ENCODE measurements at places on chromosomes 6 and 20.

DNA sequence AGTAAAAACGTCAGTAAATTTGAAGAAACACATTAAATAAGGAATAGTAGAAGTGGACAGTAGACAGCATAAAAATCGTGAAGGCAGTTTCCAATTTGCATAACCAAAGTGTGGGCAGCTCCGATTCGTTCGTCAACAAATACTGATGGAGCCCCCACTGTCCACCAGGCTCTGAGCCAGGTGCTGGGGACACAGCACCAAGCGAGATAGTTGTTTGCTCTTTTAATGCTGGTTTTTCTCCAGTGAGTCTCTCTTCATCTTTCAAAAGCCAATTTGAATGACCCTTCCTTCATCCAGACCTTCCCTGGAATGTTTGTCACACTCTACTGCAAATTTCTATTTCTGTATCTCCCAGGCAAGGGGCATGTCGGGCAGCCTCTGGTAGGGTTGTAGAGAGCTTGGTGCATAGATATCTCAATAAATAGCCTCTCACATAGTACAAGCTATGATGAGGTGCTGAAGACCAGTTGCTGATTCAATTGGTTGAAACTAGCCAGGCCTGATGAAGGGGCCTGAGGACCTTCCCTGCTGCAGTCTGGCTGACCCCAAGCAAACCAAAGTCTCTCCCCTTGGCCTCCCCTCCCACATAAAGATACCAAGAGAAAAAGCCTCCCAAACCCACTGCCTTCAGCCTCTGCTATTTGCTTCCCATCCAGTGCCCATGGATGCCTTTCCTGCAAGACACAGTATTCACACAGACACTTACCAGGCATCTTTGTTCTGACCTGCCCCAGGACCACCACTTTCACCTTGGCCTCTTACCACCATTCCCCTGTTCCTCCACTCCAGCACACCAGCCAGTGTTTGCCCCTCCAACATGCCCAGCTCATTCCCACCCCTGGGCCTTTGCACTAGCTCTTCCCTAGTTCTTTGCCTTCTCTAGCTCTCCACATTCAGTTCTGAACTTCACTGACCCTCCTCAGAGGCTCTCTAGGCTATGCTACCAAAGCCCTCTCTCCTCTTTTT, 125.2 kb downstream of the CEBPB start:
- DNase-seq, result no peak

GRCh38 chr6:22372922-22373321, 76.1 kb upstream of the PRL start:
- no peak for DNase-seq

GRCh38 chr6:137490961-137491360, 3.2 kb downstream of the OLIG3 start:
- no peak for DNase-seq

DNA sequence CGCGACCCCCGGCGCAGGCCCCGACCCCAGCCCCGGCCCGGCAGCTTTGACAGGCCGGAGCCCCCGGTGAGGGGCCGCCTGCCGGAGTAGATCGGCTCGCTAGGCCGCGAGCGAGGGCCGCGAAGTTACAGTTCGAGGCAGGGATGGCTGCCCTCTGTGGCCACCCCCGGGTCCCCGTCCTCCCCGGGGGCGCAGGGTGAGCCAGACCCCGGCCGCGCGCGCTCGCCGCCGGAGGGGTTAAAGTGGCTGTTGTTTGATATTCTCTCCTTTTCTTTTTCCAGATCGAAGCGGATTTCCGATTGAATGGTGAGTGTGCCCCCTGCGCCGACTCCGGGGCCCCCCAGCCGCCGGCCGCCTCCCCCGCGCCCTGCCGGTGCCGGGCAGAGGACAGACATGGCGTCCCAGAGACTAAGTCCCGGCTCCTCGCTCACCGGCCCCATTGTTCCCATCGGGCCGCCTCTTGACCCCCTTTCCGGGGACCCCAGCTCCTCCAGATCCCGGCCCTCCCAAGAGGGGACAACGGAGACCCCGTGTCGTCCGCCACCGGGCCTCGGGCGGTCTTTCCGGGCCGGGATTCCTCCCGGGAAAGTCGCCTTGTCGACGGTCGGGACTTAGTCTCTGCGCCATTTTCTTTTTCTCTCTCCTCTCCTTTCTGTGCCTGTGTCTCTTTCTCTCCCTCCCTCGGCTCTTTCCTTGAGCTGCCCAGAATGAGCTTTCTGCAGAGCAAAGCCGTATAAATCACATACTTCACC, 704 bp downstream of the TOP1 start:
- DNase-seq, result no peak

GRCh38 chr6:3446184-3446583, 10.7 kb downstream of the SLC22A23 start:
- no peak for DNase-seq

DNA sequence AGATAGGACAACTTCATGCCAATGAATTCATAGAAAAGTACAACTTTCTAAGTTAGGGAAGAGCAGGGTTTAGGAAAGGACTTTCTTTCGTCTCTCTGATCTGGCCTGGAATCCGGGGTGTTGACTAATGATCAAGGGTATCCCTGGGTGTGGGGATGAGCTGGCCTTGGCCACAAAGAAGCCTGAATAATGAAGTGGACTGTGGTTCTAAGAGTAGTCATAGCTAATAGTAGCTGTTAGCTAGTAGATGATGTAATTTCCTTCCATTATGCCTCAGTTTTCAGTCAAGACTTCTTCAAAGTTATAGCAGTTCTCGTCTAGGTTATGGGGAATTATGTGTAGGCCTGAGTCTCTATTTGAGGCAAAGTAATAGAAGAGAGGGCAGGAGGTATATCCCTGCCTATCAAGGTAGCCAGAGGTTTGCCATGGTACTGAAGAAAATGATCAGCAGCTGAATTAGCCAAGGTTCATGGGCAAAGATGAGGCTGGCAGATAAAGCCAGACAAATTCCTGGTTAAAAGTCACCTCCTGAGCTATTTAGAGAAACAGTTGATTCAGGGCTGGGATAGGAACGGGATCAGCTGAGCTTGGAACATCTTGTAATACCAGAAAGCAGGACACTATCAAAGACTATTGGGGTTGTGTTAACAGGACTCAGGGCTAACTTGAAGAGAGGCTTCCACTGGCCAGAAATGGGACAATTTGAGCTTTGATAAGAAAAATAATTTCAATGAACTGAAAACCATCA, 18.7 kb upstream of the TRPC4AP start:
- DNase-seq, result no peak

- no peak for DNase-seq
These were observed 128.9 kb upstream of the PROKR2 start for GRCh38 chr20:5445611-5446010.

DNA sequence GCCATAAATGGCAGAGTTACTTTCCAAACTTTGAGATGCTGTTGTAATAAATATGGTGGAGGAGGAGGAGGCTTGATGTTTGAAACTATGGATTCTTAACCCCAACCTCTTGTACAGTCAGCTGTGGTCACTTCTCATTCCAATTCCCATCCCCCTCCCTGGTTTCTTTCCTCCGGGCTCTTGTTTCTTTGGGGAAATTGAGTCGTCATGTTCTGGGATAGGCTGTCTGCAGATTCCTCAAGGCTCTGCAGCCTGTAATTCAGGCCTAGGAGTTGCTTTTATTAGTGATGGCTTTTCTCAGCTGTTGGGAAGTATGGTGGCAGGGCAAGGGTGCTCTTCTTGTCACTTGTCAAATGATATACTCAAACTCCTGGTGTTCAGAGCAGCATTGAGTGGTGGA, 2.6 kb downstream of the PTK7 start:
- no peak for DNase-seq

GRCh38 chr6:163984124-163984936, 569.8 kb downstream of the QKI start:
- no peak for DNase-seq

DNA sequence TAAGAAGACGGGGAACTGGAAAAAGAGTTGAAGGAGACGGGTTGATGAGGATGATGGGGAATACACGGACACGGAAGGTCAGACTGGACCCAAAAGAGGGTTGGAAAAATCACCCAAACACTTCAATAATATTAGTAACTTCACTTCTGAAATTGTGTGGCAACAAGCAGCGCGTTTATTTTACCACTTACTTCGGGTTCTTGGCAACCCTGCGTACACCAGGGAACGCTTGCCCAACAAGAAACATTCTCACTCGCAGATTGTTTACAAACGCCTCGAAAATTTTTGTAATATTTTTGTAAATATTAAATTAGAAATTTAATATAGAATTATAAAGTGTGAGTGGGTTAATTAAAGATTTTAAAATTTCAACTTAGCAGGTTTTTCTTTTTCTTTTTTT, 99.5 kb downstream of the CEBPB start:
- no peak for DNase-seq

- peak; percentile 76 for DNase-seq
These were observed 29.7 kb downstream of the CHMP4B start for GRCh38 chr20:33840759-33841435.

DNA sequence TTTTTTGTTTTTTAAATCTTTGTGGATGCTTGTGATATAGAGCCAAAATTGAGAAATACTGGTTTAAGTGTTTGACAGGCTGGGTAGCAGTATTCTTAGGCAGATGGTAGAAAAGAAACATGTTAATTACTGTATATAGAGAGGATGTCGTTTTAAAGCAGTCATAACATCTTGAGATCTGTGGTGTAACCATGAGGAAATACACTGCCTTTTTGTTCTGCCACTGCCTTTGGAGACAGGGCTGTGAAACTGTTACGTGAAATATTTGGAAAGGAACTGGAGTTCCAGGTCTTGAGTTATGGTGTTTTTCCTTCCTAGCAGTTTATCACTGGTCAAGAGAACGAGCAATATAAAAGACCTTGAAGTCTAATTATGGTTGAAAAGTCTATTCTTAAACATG, 19.5 kb downstream of the STXBP5 start:
- DNase-seq, result no peak

GRCh38 chr6:19432966-19433498, 404.1 kb upstream of the ID4 start:
- no peak for DNase-seq

DNA sequence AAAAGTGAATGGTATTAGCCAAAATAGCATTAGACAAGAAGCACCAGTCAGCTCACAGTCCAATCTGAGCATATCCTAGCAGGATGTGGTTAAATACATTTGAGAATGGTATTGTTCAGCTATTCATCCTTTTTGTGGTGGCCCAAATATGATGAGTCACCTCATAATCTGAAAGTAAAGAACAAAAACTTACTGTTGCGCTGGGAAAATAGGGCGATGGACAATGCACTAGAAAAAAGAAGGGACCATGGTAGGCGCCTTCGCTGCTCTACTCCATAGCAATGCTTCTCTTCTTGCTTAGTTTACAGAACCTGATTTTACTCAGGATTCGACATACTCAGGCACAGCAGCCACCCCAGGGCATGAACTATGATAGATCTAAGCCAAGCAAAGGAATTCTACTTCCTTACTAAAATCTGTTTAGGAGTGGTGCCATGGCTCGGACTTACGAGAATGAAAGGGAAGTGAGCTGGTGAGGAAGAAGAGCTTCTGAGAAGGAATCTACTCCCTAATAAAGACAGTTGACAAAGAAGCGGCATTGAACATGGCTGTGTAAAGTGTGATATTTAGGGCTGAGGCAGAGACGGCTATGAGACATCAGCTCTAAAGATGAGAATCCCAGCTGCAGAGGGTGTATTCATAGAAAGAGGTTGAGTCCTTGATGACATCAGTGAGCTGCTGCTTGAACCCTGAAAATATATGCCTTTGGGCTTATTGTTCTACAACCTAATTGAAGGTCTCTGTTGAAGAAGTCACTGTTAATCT, 16.6 kb upstream of the FBXO9 start:
- peak; percentile 48 for DNase-seq

DNA sequence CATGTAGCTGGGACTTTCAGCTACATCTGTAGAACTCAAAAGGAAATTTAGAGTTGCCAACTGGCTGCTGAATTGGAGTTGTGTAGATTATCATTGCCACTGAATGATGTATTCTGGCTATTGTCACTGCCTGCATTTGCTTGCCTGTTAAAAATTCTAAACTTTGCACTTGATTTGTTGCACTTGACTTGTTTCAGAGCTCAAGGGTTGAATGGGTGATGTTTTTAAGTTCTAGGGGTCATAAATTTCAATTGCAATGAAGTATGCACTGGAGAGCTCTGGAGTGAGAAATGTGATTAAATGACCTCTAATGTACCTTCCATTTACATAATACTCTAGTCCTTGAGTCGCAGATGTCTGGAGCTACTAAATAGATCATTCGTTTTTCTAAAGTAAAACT, 102.4 kb downstream of the TNFRSF21 start:
- DNase-seq, result no peak

- DNase-seq, result no peak
These were observed 74.8 kb upstream of the BMP2 start for GRCh38 chr20:6692566-6693173.

DNA sequence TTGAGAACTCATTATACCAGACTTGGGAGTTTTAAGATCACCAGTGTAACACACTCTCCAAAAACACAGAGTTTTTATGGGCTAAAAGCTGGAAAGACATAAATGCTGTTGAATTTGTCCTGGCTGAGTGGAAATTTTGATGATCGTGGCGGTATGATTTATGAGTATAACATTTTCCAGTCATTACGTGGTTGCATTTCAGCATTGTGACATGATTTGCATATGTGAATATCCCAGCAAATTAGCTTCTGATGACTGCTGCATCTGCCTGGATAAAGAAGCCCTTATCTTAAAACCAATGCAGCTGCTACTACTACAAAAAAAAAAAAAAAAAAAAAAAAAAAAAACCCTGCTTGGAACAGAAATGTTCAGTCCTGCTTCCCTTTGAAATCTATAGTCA, 850.9 kb downstream of the TFAP2A start:
- DNase-seq, result no peak

DNA sequence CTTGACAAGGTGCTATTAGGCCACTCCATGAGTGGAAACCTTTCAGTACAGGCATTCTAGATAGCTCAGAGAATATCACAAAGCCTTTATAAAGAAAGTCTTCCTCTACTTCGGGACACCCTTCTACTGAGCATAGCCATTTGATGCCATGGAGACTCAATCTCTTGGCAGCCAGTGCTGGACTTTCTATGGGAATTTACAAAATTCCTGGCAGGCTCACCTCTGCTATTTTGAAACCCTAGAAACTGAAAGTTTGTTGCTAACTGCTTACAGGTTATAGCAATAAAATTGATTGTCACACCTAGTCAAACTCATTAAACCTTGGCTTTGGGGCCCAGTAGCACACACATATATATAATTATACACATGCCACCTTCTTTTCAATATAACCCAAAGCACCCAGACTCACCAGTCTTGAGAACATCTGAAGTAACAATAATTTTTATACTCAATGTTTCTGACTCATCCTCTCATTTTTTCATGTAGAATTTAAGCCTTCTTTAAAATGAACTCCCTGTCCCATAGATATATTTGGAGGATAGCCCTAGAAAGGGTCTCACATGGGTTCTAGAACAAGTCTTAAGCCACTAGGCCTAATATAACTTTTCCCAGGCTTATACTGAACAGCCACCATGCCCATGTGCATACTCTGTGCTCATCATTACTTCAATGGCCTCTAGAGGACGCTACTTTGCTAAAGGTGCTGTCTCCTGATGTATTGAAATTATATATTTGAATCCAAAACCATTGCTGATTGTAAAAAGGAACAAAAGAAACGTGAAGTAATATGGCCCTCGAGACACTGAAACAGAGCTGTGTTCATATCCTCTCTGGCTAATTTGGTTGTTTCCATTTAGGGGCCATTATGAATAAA, 368.1 kb upstream of the MARCKS start:
- peak; percentile 11 for DNase-seq

GRCh38 chr20:21048841-21049273, 57.3 kb downstream of the LINC00237 start:
- peak; percentile 46 for DNase-seq

- DNase-seq, result peak; percentile 10
These were observed 12.9 kb upstream of the ZNF391 start for GRCh38 chr6:27375613-27376079.
